ENCODE measurements at places on chromosomes 6 and 20.

DNA sequence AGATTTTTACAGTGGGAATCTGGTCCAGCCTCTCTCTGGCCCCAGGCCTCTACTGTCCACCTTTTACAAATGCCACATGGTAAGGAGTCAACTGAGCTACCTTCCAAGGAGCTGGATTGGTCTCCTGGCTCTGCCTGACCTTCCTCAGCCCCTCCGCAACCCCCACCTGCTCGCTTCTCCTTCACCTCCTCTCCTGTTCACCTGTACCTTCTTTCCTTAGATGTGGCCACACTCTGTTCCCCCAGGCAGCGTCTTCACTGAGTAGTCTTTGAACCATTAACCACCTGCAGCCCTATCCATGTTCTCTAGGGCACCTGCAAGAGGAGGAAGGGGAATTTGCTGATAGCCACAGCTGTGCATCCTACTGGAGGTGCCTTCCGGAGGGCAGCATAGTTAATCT is 55.3 kb upstream of the DDR1 start:
- DNase-seq: no peak

DNA sequence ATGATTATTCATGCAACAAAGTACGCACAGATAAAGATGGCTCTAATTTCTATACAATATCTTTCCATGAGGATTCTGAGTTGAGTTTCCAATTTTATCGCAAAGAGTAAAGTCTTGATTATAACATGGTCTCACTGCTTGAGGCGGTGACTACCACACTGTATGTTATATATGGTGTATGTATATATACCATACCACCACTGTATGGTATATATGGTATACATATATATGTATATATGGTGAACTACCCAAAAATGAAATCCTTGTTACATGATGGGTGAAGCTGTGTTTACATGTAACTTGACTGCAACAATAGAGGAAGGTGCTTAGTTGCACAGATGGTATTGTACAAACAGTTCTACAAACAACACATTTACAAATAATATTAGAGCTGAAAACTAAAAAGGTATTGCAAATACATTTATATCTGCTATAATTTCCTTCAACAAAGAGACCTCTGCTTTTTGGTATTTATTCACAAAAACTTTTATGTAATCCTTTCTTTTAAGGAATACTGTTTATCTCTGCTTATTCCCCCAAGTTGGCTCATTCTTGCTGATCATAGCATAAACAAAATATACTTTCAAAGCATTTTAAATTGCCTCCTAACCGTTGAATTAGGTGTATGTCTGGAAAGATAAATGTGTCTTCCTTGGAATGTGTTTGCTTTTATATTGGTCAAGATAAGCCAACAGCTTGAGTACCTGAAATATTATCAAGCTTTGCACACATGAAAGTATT is 77.7 kb upstream of the TPD52L1 start:
- DNase-seq: no peak

GRCh38 chr6:18118330-18118729 is 4.1 kb downstream of the NHLRC1 start:
- DNase-seq: no peak

GRCh38 chr6:73560853-73561407 is 40.1 kb upstream of the EEF1A1 start:
- DNase-seq: no peak

DNA sequence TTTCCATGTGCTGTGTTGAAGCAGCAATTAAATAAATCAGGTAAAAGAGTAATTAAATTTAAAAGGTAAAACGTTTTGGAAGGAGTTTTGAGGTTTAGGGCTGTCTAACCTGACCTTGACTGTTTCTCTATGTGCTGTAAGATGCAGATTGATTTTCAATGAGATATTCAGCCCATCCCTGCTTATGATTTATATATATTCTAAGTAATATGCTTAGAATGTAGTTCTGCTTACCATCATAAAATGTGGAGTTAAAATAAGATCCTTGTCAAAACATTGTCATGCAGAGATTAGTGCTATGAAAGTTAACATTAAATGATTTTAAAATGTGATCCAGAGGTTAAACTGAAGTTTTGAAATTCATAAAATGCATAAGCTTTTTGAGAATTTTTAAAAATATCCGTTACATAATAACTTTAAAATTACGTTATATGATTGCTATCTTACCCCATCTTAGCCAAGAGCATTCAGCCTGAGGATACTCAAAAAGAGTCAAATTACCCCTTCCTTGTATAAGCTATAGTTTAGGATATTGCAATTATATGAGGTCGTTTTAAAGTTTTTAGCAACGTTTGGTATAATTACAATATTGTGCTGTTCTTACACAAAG is 122.5 kb downstream of the MTHFD1L start:
- no peak for DNase-seq

- DNase-seq: no peak
Measured at GRCh38 chr6:126753606-126754005, 364.9 kb upstream of the RSPO3 start.

DNA sequence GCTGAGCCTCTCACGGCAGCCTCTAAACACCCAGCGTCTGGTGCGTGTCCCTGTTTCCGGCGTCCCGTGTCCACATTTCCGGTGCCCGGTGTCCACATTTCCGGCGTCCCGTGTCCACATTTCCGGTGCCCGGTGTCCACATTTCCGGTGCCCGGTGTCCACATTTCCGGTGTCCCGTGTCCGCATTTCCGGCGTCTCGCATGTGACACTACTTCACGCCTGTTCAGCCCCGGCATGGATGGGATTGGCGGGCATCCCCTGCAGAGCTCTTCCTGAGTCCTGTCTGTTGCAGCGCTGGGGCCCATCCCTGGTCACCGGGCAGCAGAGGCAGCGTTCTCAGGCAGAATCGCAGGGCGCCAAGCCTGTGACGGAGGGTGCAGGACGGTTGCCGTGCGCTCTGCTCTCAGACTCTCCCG is 3.2 kb downstream of the FRMD1 start:
- no peak for DNase-seq

GRCh38 chr6:113669606-113670005 is 187.5 kb upstream of the MARCKS start:
- no peak for DNase-seq

DNA sequence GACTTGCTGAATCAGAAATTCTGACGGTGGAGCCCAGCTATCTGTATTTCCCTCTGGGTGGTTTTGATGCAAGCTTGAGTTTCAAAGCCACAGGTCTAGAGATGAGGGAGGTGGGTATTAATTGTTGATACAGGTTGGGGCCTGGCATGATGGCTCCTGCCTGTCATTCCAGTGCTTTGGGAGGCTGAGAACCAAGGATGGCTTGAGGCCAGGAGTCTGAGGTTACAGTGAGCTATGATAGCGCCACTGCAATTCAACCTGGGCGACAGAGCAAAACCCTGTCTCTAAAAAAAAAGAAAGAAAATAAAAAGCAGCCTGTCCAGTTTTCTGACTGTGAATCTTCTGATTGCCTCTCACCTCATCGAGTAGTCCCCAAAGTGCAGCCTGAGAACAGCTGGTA is 184.8 kb upstream of the SASH1 start:
- DNase-seq: no peak

DNA sequence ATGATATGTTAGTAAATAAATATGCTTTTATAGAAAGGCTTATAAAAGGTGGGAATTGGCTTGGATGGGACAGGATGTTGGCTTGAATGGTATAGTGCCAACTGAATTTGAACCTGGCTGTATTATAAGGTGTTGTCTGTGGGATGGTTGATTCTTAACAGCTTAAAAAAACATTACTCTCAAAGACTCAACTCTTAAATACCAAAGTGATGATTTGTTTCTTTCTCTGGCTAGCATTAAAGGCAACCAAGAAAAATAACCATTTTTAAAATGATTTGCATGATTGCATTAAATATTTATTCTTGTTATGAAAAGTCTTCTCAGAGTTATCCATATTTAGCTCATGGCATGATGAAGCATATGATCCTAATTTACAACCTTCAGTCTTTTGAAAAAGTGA is 216.2 kb downstream of the RIMS1 start:
- DNase-seq: no peak

DNA sequence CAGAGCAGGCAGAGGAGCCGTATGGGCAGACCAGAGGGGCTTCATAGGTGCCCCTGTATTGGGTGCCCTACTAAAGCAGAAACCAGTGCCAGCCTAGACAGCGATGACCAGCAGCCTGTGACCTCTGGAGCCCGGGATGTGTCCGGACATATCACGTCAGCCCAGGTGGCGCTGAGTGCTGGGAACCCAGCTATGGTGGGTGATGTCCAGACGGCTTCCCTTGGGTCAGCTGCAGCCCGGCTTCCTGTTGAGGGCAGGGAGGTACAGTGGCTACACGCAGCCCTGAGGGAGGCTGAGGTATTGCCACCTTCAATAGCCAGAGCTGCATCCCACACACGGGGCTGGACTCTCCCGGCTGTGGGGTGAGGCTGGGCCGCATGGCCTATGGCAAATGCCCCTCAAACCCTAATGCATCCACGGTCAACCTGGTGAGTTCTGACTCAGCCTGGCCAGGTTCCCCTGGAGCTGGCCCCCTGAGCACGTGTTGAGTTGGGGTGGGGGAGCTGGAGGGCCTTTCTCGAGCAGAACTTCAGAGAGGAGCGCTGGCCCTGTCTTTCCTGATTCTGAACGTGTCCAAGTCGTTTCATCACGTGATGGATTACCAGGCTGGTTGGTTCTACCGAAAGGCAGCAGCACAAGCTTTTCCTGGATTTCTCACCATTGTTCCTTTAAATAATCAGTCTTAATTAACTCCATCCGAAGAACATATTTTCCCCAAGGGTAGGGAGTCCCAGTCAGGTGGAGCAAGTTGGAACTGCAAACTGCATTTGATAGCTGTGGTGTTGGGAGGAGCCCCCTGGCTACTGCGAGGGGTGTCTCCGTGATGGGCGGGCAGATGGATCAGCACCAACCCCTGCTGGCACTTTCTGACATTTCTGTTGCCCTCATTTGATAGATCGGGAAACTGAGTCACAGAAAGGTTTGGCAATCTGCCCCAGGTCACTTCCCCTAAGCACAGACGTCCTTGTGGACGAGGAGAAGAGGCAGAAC is 7.1 kb upstream of the MYT1 start:
- no peak for DNase-seq

GRCh38 chr6:113680301-113680700 is 176.8 kb upstream of the MARCKS start:
- DNase-seq: no peak

DNA sequence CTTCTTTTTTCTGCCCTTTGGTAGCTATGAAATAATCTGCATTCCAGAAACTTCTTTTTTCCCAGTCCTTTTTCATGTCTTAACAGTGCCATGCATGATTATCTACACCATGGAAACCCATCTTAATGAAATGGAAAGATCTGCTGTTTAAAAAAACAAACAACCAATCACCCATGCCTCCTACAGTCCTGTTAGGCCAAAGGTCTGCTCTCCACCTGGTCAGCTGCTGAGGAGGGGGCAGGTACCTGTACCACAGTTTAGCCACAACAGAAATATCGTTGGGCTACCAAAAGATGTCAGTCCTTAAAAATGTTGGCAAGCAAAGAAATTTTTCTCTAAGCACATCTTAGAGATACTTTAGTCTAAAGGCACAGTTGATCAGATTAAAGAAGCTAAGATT is 112.6 kb downstream of the SLC16A10 start:
- DNase-seq: no peak

DNA sequence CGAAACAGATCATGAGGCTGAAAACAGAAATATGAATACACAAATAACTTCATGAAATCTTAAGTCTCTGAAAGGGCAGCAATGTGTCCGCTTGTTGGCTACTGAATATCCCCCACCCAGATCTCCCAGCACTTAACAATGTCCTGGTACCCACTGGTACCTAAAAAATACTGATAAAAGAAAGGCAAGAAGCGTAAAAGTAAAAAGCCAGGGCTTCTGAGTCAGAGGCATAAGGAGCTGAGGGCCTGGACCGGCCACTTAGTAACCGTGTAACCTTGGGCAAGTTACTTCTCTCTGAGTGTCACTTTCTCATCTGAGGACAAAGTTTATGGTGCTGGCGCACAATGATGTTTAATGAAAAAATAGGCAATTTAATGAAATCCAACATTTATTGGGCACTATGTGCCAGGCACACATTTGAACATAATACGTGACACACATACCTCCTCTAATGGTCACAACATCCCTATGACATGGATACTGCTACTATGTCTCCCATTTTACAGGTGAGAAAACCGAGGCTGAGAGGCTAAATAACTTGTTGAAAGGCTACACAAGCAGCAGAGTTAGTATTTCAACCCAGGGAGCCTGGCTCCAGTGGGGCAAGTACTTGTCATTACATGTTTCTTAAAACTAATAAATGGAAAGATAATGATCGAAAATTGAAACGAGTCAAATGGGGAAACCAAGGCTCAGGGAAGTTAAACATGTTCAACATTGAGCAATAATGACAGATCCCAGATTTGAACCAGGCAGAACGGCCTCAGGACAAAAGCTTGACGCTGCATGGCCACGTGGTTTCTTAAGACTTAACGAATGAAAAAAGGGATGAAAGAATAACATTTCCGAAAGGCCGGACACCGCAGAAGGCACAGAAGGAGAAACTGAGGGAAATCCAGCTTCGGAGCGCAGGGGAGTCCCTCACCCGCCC is 828 bp downstream of the TP53RK start:
- DNase-seq: no peak

- DNase-seq: no peak
Measured at GRCh38 chr6:161414180-161414579, 140.3 kb upstream of the AGPAT4 start.

DNA sequence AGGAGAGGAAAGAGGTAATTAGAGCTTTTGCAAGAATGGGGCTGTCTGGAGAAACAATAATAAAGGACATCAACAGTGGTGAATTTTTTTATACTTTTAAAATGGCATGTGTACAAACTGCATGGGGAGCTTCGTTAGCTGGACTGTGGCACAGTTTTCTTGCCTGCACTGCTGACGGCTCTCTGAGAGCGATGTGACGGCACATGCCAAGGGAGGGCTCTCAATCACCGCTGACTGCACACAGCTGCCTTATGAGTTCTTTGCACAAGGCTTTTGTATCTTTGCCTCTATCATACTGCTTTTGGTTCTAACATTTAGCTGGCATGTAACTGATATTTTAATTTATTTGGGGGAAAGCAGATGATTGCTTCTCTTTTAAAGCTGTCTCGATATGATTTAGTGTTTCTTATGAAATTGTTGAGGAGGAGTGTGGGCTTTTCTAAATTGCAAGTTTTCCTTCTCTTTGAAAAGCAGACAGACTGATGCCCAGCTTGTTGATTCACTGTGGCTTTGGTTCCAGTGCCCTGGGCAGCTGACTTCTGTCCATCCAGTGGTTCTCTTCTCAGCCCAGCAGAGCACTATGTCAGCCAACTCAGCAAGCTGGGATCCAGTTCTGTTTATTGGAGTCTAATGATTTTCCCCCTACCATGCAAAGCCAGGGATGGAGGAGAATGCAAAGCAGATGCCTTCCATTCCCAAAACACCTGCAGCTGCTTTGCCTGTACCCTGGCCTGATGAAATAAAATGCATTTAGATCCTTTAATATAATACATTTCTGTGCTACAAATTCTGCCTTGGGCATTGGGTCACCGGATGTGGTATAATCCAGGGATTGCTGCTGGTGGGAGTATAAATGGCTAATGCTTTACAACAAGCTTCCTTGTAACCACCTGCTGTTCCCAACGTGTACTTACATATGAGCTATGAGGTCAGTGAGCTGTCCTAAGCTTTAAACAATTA is 323.9 kb downstream of the ZFAND3 start:
- no peak for DNase-seq

DNA sequence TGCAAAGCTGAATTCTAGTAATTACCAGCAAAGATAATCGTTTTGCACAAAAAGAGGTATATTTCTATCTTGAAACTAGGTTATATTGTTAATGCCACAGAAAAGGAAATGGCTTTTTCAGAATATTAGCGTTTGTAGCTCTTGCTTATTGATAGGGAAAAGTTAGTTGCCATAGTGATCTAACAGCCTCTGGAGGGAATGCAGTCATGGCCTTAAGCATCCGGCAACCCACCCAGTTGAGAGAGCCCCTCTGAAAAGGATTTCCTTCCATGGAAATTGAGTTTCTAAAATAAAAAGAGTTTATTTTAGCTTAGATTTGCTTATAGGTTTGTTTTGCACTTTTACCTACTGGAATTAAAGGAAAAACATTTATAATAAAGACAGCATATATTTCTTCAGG is 224.5 kb downstream of the BCKDHB start:
- no peak for DNase-seq

Measured in esophagus squamous epithelium (tissue), 5 donors.